ENCODE measurements at places on chromosomes 5 and 9.

GRCh38 chr5:36017004-36017403 lies 25.8 kb upstream of the UGT3A1 start:
- DNase-seq, result no peak

DNA sequence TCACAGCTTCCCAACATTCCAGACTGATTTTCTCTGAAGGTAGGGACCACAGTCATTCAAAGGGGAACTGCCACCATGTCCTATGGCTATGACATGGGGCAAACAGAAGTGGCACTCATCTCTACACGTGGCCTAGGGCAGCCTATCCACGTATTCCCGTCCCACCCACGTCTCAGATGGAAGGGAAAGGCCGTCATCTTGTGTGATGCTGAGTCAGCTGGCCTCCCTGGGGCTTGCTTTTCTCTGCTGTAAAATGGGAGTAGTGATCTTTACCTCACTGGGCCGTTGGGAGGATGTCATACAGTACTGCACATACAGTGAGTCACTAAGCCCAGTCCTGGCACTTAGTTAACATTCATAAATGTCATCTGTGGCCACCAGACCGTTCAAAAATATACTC lies 72.3 kb downstream of the RAPGEF1 start:
- no peak for DNase-seq

DNA sequence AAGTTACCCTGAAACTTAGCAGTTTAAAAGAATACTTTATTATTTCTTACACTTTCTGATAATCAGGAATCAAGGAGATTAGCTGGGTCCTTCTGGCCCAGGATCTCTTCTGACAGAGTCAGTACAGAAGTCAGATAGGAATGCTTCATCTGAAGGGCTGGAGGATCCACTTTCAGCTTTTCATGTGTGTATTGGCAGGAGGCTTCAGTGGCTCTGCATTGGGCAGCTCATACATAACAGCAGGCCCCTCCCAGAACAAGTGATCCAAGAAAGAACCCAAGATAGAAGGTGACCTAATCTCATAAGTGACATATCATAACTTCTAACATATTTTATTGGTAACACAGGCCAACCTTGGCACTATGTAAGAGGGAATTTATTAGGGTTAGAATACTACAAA lies 258.4 kb downstream of the HCN1 start:
- no peak for DNase-seq

DNA sequence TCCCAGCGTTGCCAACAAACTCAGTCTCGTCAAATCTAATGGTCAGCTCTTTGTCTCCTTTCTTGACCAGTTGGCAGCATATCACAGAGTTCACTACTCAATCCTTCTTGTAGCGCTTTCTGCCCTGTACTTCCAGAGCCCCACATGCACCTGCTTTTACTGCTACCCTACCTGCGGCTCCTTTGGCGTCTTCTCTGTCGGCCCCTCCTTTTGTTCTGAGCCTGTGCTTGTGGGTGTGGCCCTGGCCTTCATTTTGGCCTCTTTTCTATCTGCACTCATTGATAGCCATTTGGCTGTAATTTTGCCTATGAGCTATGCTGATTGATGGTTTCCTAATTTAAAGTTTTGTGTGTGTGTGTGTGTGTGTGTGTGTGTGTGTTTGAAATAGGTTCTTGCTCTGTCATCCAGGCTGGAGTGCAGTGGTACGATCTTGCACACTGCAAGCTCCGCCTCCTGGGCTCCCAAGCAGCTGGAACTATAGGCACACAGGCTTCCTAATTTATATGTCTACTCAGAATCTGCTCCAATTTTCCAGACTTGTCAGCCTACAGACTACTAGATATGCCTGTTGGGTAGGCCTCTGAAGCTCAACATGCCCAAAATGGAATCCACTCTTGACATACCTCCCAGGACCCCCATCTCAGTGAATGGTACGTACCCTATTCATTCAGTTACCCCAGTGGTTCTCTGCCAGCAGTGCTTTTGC lies 32.3 kb downstream of the ARPC5L start:
- no peak for DNase-seq

DNA sequence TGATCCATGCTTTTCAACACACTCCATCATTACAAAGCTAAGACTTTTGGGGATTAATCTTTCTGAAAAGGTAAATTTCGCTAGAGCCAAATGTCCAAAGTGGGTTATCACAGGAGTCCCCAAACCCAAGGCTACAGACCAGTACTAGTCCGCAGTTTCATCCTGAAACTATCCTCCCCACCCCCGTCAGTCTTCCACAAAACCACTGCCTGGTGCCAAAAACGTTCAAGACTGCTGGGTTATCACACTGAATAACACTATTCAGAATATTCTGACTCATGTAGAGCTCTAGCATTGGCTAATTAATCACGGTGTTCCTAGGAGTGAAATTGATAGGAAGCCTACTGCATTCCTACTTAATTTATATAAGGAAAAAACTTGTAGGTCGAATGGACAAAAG lies 24.7 kb downstream of the ERP44 start:
- no peak for DNase-seq

GRCh38 chr9:9284201-9284600 lies 1328.6 kb downstream of the PTPRD start:
- no peak for DNase-seq

GRCh38 chr9:111176511-111176910 lies 138.2 kb upstream of the LPAR1 start:
- DNase-seq, result no peak
